GM12891 (cell line): ENCODE measurements at places on chromosomes 11 and 22.
A peak's percentile ranks its signal among the peaks of the same experiment; 100 is the strongest.

- no peak for DNase-seq
Measured at GRCh38 chr11:114297806-114298709, 1.9 kb downstream of the NNMT start.

GRCh38 chr11:57275582-57275981 is 38.5 kb upstream of the APLNR start:
- no peak for DNase-seq

DNA sequence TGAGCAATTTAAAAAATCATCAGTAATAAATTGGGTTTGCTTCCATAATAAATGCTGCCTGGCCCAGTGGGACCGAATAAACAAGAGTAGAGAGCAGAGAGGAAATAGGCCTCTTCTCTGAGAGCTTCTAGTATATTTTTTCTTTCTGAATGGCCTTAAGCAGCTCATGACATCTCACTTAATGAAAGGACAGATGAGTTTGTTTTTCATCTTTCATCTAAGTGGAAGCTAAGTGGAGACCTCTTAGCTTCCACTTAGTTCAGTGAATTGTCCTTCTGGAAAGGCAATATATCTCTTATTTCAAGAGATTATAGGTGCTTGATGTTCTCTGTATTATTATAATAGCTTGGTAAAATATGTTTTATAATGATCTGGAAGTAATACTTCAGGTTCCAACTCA is 245.9 kb upstream of the ANO3 start:
- DNase-seq = no peak

DNA sequence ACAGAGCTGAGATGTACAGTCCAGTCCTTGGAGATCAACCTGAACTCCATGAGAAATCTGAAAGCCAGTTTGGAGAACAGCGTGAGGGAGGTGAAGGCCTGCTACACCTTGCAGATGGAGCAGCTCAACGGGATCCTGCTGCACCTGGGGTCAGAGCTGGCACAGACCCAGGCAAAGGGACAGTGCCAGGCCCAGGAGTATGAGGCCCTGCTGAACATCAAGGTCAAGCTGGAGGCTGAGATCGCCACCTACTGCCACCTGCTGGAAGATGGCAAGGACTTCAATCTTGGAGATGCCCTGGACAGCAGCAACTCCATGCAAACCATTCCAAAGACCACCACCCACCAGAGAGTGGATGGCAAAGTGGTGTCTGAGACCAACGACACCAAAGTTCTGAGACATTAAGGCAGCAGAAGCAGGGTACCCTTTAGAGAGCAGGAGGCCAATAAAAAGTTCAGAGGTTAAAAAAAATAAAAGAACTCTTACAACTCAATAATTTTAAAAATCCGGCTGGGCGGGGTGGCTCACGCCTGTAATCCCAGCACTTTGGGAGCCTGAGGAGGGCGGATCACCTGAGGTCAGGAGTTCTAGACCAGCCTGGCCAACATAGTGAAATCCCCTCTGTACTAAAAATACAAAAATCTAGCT is 69.9 kb upstream of the RTL6 start:
- no peak for DNase-seq

GRCh38 chr11:92477686-92478085 is 253.1 kb downstream of the FAT3 start:
- no peak for DNase-seq

- DNase-seq = no peak
Measured at GRCh38 chr22:23969071-23969470, 2.4 kb downstream of the DDTL start.

DNA sequence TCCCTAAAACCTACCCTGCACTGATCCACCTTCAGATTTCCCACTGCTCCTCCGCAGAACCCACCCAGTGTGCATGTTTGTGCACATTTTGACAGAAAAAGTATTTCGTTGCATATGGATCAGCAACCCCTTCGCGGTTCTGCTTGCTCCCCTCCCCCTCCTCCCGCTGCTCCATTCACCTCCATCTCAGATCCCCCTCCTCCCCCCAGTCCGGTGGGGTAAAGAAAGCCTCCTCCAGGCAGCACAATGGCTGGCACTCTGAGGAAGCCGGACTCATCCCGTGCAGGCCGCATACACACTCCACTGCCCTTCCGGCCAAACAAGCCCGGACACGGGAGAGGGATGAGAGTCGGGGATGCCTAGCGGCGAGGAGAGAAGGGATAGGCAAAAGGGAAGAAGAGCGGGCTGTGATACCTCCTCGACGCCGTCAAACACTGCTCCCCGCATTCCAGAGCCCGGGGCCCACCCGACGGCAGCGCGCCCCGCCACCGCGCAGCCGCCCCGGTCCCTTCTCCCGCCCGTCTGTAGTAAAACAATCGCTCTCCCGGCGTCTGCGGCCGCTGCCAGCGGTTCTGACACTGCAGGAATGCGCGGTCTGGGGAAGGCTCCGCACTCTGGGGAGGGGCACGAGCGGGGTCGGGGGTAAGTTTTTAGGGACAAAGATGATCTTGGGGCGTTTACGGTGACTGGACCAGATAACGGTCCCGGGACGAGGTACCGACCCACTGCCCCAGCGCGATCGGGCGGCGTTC is 915 bp downstream of the FEZ1 start:
- peak; percentile 26 for DNase-seq

DNA sequence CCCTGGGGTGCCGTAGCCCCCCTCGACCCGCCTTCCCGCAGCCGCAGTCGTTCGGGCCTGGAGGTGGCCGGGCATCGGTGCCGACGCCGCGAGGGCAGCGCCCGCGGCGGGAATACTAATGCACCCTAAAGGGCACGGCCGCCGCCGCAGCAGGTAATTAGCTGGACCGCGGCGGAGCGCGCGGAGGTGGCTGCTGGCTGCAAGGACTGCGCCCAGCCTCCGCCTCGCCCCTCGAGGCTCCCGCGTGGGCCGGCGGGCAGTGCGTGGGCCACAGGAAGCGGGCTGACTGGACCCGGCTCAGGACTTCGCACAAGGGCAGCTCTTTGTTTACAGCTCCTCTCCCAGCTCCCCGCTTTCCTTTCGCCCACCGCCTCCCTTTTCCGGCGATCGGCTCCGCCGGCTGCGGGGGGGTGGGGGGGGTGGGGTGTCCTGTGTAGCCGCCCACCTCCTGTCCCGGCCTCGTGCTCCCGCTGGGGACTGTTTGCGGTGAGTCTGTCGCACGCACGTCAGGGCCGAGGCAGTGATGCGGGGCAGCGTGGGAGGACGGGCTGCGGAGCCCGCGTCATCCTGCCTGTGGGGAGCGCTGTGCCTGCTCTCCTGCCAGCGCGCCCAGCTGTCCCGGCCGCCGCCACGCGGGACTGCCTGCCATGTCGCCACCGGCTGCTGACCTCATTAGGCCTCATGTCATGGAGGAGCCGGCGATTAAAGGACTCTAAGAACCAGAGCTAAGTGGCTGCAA is 53.2 kb downstream of the GRIK4 start:
- DNase-seq = peak; percentile 81

- no peak for DNase-seq
Measured at GRCh38 chr11:70656252-70656651, 257.9 kb downstream of the CTTN start.

GRCh38 chr11:94030059-94030458 is 8.9 kb downstream of the HEPHL1 start:
- no peak for DNase-seq

- DNase-seq = no peak
Measured at GRCh38 chr22:49300241-49300640, 527.4 kb downstream of the BRD1 start.

DNA sequence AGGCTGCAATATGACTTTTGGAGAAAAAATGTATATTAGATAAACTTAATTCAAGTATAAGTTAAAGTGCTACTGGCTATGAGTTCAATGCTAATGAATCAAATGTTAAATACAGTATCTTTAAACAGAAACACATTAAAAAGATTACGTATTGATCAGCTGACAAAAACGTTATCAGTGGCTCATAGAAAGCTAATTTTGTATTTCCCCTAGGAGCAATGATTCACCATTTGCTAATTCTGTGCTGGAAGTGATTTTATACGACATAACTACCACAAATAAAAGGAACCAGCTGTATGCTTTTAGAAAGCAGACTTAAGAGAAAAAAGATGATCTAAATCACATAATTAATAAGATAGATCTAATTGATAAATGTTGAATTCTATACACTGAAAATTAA is 43.6 kb downstream of the MRE11 start:
- DNase-seq = no peak

- DNase-seq = no peak
Measured at GRCh38 chr11:20452585-20452984, 65.1 kb downstream of the PRMT3 start.

DNA sequence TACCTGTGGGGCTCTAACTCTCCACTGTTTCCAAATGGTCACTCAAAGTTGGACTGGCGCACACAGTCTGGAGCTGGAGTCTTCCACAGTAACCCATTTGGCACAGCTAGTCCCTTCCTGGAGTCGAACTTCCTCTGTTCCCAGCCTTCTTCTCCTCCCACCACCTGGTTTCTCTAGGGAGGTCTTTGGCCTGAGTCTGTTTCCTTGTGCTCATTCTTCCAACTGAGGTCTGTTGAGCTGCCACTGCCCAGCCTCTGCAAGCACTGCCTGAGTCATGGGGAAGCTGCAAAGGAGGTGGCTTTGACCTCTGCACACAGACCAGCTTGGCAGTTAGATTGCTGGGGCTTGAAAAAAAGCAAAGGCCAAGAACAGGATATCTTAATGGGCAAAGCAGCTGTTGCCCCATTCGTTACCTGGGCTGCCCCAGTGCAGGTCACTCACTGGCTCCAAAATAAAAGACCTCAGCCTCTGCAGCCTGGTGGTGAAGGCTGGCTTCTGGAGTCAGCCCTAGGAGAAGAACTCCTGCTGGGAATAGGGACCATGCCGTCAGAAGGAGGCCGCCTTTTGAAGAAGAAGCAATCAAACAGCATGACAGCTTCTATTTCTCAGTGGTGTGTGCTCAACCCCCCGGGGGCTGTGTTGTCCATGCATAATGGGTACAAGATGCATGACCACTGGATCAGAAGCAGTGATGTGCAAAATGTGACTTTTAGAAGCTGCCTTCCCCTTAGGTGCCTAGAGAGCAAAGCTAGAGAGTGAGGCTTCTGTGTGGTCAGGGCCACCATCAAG is 3.0 kb downstream of the ADAMTS15 start:
- no peak for DNase-seq

DNA sequence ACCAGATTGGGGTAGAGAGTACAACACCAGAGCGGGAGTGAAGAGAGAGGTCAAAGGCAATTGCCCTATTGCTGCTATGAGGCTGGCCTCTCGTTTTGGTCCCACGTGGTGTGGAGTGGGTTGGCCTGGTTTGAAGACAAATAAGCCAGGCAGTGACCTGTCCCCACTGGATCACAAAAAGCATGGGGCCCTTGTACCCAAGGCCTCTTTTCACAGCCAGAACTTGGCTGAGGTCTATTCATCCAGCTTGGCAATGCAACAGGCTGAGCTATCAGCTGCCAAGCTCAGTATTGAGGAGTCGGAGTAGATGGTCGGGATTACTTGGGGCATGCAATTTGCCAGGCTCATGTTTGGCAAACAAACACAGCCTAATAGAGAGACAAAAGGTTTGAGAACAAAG is 19.2 kb upstream of the GALNT18 start:
- no peak for DNase-seq

DNA sequence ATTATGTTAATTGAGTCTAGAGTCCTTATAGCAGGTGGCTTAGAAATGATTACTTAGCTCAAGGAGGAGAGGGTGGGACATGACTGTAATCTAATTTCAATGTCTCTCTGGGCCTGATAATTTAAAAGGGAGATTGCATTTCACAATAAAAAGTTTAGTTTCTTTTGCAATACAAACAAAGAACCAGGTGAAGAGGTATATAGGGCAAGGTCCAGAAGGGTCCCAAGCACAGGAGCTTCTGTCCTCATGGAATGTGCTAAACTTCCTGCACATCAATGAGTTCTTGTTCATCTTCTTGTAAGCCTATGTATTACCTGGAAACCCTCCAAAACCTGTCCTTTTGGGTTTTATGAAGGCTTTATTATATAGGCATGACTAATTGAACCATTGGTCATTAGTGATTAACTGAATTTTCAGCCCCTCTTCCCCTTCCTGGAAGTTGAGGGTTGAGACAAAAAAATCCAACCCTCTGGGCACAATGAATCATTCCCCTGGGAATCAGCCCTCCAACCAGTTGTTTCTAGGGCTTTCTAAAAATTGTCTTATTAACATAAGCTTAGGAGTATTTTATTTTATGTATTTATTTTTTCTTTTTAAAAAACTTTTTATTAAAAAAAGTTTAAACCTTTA is 37.6 kb downstream of the MS4A2 start:
- DNase-seq = no peak

GRCh38 chr11:114170226-114170625 is 110.7 kb downstream of the ZBTB16 start:
- no peak for DNase-seq

DNA sequence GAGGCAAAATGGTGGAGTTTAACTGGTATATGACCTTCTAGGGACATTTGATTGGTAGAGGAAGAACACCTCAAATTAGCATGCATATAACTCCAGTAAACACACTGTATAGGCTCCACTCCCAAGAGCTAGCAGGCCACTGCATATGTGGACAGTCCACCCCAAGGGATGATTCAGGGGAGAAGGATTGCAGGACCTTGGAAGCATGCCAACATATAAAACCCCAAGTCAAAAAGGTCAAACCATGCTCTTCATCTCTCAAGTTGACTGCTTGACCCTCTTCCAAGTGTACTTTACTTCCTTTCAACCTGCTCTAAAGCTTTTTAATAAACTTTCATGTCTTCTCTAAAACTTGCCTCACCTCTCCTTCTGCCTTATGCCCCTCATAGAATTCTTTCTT is 459.9 kb upstream of the CCDC179 start:
- no peak for DNase-seq

DNA sequence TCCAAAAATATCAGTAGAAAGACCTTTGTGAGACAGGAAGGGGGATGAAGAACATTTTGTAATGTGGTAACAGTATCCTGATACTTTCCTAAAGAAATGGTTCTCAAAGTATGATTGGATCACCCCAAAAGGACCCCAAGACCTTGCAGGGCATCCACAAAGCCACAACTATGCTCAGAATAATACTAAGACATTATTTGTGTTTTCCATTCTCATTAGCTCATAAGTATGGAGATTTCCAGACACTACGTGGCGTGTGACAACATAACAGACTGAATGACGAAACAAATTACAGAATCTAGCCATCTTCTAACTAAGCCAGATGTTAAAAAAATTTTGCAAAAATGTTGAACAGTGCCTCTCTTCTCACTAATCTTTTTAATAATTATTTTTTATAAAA is 24.9 kb downstream of the CHEK2 start:
- no peak for DNase-seq
